ENCODE measurements at places on chromosomes 4 and X.
A peak's percentile ranks its signal among the peaks of the same experiment; 100 is the strongest.

- DNase-seq: no peak
Observed at GRCh38 chr4:47668810-47669408, 169.0 kb downstream of the CORIN start.

- DNase-seq: no peak
Observed at GRCh38 chrX:46912098-46912602, at the start of gene JADE3. Gene JADE3 (plus strand): TSS chrX:46912421. CDS start chrX:46984895, 72,474 bp downstream.

GRCh38 chrX:129961180-129962083, 21.0 kb upstream of the BCORL1 start:
- peak; percentile 64 for DNase-seq

DNA sequence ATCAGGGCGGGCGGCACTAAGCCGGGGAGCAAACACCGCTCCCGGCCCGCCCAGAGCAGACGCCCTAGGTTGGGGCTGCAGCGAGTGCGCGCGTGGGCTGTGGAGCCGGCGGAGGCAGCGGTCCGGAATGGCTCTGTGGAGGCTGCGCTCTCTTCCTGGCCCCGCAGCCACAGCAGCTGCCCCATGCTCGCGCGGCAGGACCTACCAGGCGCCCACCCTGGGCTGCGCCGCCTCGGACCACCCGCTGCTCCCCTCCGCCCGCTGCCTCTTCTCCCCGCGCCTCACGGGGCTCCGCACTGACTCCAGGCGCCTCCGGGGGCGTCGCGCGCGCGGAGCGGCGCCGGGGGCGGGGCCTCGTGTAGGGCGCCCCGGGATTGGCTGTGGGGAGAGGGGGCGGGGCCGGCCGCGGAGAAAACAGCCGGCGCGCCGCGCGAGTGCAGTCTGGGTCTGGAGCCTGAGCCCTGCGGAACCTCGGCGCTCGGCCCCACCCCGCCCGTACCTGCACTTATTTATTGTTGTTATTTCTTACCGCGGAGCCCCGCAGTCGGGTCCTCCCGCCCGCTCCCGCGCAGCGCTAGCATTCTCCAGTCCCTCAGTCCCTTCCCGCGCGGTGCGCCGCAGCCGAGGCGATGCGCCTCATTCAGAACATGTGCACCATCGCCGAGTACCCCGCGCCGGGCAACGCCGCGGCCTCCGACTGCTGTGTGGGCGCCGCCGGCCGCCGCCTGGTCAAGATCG, at the start of gene RASL11B:
RASL11B (plus strand) TSS at position 439 of the 738 bp plus-strand sequence; CDS start at position 630, 191 bp downstream.
- DNase-seq: peak; percentile 82

- DNase-seq: no peak
Observed at GRCh38 chr4:158020734-158021346, 152.0 kb downstream of the GASK1B start.

DNA sequence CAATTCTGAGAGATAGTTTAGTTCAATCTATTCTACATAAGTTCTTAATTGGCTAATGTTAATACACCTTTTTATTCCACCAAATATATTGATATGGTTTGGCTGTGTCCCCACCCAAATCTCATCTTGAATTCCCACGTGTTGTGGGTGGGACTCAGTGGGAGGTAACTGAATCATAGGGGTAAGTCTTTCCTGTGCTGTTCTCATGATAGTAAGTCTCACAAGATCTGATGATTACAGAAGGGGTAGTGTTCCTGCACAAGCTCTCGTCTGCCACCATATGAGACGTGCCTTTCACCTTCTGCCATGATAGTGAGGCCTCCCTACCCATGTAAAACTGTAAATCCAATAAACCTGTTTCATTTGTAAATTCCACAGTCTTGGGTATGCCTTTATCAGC, 11.3 kb downstream of the PPA2 start:
- no peak for DNase-seq

GRCh38 chr4:176277162-176277904, 8.3 kb upstream of the ASB5 start:
- DNase-seq: no peak

DNA sequence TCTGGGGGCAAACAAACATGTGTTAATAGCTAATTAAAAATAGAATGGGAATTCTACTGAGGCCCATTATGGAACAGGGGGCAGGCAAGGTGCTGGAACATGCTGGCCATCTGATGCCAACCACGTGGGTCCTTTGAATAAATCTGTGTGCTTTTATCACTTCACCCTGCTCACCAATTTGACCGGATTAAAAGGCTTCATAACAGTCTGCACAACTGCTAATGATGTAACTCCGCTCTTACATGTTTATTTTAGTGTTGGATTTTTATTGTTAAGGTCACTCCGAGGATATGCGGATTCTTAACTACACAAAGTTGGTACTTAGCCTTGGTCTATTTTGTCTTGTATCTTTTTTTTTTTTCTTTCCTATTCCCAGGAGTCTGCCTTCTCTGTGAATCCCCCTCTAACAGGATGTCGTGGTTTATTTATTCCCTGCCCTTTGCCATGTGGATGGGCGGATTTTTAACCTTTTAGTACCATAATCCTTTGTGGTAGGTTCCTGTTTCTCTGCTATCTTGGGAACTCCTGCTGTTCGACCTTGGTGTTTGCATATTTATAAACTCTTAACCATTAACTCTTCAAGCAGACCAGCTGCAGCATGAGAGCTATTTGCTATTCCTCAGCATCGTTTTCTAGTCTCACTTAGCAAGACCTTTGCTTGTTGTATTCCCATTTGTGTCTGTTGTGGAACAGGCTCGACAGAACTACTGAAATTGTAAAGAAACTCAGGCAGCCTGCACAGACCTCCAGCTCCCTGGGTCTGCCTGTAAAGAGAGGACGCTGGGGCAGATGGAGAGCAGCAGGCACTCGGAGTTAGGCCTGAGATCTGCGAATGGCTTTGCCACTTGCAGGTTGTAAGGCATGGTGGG, 38.0 kb downstream of the TRIM2 start:
- no peak for DNase-seq

DNA sequence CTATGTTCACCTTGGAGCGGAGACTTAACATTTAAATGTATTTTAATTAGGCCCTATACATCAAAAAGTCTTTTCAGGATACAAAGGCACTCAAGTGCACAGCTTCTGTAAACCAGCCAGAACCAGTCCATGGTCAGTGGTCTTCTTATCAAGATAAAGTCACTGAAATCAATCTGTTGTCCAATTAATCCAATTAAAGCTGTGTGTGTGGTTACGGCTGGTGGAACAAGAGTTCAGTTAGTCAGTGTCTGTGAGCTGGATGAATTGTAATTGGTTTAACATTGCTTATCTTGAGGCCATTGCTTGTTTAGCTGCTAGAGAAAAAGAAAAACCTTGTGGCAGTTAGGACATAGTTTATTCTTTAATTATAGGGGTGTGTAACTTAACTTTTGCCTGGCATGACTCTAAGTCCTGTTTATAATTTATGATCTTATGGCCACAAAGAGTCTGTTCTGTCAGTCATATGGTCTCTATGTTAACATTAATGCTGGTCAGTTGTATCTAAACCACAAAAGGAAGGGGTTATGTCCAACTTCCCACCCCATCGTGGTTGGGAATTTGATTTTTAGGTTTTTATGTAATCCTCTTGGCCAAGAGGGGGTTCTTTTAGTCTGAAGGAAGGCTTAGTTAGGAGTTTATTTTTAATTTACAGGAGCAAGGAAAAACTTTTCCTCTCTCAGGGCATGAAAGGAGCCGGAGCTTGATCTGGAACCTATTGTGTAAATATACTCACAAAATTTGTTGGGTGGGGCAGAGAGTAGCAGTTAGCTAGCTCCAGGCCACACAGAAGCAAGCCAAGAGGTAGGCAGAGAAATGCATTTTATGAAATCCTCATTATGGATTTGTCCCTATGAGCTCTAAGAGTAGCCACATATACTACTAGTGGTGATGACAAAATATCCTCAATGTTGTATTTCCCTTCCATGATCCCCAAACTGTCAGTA, 665.7 kb upstream of the ACTRT1 start:
- no peak for DNase-seq

DNA sequence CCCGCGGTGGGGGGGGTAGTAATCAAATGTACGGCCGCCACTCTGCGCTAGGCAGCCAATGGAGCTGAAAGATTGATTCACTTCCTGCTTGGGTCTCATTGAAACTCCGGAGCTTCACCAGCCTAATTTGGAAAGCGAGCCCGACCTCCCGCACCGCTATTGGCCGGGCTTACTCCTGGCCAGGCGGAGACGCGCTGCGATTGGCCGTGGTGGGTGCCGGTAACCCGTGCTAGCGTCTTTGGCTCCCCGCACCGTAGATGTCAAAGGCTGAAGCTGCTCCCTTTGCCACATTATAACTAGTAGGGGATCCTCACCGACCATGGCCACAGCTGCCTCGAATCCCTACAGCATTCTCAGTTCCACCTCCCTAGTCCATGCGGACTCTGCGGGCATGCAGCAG, at the start of gene POU3F4:
POU3F4 (plus strand) TSS at position 285 of the 400 bp plus-strand sequence; CDS start at position 320, 35 bp downstream.
- DNase-seq: no peak

- no peak for DNase-seq
Observed at GRCh38 chr4:150115851-150116250, 37.6 kb downstream of the DCLK2 start.

DNA sequence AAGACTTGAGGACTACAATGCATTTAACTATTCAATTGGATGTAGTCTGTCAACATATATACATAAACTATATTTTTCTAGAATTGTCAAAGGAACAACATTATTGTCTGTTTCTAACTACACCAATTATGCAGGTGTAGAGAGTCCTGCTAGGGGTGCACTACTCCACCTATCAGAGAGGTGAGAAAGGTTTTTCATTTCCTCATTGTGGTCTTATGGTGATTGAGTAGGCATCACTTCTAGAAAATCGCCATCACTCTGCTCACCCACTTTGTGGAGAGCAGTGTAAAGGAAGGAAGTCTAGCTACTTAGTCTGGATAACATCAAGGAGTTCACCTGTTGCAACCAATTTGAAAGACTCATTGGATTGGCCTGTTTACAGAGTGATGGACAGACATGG, 4.4 kb upstream of the ADH1C start:
- no peak for DNase-seq

GRCh38 chrX:134743091-134743490, 84.8 kb upstream of the PLAC1 start:
- DNase-seq: no peak

- no peak for DNase-seq
Observed at GRCh38 chr4:13844740-13845139, 217.2 kb upstream of the BOD1L1 start.

GRCh38 chr4:31620476-31620875, 900.3 kb downstream of the PCDH7 start:
- DNase-seq: no peak

GRCh38 chr4:110635163-110635865, 12.4 kb upstream of the PITX2 start:
- DNase-seq: no peak

- DNase-seq: peak; percentile 4
Observed at GRCh38 chr4:37431417-37431743, 186.8 kb downstream of the NWD2 start.
